ENCODE measurements at places on chromosomes 5 and 9.

- DNase-seq: no peak
Observed at GRCh38 chr9:126240835-126241234, 85.8 kb upstream of the MVB12B start.

DNA sequence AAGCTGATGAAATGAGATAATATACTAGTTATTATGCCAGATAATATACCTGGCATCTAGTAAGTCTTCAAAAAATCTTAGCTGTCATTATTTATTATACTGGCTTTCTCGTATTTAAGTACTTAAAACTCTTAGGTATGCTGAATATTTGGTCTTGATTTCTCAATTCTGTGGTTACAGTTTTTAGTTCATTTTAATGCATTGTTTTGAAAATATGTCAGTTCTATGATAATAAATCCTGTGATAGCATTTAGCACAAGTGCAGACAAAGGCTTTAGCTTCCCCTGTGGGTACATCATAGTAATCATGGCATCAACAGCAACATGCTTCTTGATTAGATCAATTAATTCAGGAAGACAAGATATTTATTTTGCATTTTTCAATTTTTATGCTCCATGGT is 133.0 kb downstream of the SMC2 start:
- DNase-seq: no peak

GRCh38 chr9:120398286-120398685 is 181.7 kb downstream of the CDK5RAP2 start:
- DNase-seq: no peak

DNA sequence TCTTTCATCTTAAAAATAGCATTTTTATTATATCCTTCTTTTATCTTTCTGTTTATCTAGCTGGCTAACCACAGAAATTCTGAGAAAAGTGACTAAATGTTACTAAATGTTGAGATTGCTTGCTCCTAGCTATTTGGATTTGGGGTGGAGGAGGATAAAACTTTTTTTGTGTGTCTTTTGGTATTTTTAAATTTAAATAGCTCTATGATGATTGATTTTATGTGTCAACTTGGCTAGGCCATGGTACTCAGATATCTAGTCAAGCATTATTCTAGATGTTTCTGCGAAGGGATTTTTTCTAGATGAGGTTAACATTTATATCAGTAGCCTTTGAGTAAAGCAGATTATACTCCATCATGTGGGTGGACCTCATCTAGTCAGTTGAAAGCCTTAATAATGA is 75.0 kb downstream of the GCNT1 start:
- DNase-seq: no peak

- no peak for DNase-seq
Observed at GRCh38 chr5:31574772-31575171, 42.7 kb downstream of the C5orf22 start.

DNA sequence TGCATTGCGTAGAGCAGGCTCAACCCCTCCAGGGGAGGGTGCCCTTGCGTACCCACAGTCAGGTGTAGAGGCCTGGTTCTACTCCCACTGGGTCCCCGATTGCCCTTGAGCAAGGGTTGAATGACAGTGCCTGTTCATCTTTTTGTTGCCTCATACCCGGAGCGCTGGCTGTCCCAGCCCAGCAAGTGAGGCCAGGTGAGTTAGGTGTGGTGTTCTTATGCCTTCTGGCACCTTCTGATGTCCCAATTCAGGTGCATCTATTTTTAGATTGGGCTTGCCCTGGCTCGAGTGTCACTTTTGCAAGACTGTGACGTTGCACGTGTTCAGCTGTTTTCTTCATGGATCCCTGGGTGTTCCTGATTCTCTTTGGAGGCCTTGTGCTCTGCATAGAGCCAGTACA is 257.8 kb downstream of the GOLPH3 start:
- DNase-seq: no peak

DNA sequence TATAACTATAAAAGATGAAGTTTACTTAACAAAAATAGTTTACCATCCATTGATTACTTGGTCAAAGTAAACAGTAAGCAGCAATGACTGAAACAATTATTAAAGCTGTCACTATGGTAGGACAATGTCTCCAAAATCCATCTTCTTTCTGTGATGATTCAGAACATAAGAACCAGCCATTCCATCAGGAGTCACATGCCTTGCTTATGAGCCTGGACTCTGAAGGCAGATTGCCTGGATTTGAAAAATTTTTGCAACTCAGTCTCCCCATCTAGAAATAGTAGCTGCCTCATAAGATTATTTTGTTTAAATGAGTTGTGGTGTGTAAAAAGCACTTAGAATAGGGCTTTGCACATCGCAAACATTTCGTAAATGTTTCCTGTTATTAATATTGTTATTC is 136.2 kb downstream of the LIFR start:
- DNase-seq: no peak

GRCh38 chr5:98398465-98398864 is 375.0 kb upstream of the RGMB start:
- DNase-seq: peak; percentile 28

- DNase-seq: no peak
Observed at GRCh38 chr9:131227959-131228460, 48.3 kb downstream of the FAM78A start.

DNA sequence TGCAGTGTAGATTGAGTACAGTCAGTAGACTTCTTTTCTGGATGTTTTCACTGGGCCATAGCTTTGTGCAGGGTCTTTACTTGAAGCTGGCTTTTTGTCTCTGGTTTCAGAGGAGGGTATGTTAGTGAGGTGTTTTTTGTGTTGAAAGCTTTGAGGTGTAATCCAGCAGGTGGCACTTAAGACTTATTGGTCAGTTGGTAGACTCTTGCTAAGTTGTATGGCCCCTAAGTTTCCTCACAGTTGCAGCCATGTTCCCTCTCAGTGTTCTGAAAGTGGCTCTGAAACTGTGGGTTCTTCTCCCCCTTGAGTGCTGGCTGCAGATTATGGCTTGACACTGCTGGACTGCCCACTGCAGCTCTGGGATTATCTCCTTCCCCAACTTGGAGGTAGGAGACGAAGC is 55.7 kb upstream of the SLC44A1 start:
- no peak for DNase-seq

GRCh38 chr9:93060746-93061259 is 2.3 kb downstream of the SUSD3 start:
- DNase-seq: no peak

- DNase-seq: no peak
Observed at GRCh38 chr5:102991802-102992201, 128.1 kb downstream of the GIN1 start.

GRCh38 chr5:134449167-134449566 is 37.5 kb upstream of the CDKN2AIPNL start:
- no peak for DNase-seq

DNA sequence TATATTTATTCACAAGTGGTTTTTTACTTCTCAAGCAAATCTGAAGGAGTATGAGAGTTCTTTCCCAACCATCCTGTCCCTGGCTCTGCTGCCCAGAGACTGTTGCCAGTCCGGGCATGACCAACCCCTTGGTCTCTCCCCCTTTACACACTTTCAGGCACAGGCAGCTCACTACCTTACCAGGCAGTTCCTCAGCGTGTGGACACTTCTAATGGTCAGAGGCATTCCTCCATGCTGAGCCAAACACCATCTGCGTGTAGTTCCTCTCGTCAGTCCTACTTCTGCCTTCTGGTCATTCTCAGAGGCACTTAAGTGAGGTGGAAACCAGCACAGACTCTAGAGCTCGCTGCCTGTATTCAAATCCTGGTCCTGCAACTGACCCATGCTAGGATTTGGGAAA is 56.1 kb downstream of the TSTD2 start:
- no peak for DNase-seq

DNA sequence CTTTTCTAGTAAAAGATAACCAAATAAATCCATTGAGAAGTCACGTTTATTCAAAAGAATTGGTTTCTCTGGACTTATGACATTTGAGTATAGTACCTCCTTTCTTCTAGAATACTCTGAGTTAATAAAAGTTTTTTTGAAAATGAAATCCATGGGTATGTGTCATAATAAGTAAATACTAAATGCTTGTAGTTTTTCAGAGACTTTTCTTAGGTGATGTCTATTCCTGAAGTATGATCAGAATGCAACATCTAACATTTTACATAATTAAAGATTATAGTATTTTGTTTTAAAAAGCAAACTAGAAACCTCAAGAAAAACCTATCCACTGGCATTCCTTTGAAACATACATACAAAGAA is 63.2 kb downstream of the NFIB start:
- DNase-seq: no peak

- no peak for DNase-seq
Observed at GRCh38 chr5:79962575-79963222, 28.4 kb downstream of the MTX3 start.

DNA sequence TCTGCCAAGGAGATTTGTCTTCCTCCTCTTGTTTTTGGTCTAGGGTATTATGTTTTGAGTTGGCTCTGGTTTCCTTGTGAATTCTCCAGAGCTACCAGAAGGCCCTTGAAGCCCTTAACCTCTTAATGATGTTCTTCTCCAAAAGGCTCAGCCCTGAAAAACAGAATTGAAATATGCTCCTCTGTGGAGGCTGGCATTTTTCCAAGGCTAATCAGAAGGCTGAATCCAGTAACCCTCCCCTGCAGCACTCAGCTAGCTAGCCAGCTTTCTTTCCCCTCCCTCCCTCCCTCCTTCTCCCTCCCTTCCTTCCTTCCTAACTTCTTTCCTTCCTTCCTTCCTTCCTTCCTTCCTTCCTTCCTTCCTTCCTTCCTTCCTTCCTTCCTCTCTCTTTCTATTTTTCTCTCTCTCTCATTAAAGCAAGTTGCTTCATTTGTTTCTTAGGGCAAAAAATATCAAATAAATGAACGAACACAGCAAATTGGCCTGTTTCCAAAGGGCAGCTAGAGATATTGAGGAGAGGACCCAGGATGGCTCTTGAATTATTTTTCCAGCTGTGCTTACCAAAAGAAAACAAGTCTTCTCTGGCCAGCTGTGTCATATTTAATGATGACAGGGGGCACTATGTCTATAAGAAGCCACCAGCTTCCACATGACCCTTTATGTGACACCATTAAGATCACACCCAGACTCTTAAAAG is 38.7 kb downstream of the JAKMIP2 start:
- DNase-seq: no peak

GRCh38 chr5:154677921-154678320 is 77.3 kb upstream of the LARP1 start:
- DNase-seq: peak; percentile 50

GRCh38 chr9:71357346-71357745 is 235.9 kb upstream of the TRPM3 start:
- DNase-seq: no peak

DNA sequence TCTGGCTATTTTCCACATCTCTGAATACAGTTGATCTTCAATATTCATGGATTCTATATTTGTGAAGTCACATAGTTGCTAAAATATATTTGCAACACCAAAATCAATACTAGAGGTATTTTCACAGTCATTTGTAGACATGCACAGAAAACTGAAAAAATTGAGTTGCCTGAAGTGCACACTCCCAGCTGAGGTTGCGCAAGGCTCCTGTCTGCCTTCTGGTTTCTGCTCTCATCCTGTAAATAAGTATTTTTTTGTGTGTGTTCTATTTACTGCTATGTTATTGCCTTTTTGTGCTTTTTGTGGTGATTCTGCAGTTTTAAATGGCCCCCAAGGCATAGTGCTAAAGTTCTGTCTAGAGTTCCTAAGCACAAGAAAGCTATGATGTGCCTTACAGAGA is 371.1 kb upstream of the GRAMD2B start:
- no peak for DNase-seq

GRCh38 chr9:130244548-130245165 is 20.9 kb upstream of the HMCN2 start:
- DNase-seq: no peak

DNA sequence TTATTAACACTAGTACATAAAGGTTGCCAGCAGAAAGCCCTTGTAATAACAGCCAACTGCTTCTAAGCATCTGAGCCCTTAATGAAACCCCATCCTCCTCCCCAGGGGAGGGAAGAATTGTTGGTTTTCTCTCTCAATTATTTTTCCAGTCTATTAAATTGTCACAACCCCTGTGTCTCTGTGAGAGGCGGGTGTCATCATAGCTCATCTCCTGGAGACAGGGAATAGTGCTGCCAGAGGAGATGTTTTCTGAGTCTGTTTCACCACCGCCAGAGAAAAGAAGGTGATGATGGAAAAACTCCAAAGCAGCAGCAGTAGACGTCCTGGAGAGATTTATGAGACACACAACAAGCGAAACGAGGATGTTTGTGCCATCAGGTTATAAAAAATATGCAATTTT is 271.1 kb upstream of the NMUR2 start:
- peak; percentile 22 for DNase-seq

- DNase-seq: no peak
Observed at GRCh38 chr9:133225171-133226011, 16.3 kb upstream of the OBP2B start.

DNA sequence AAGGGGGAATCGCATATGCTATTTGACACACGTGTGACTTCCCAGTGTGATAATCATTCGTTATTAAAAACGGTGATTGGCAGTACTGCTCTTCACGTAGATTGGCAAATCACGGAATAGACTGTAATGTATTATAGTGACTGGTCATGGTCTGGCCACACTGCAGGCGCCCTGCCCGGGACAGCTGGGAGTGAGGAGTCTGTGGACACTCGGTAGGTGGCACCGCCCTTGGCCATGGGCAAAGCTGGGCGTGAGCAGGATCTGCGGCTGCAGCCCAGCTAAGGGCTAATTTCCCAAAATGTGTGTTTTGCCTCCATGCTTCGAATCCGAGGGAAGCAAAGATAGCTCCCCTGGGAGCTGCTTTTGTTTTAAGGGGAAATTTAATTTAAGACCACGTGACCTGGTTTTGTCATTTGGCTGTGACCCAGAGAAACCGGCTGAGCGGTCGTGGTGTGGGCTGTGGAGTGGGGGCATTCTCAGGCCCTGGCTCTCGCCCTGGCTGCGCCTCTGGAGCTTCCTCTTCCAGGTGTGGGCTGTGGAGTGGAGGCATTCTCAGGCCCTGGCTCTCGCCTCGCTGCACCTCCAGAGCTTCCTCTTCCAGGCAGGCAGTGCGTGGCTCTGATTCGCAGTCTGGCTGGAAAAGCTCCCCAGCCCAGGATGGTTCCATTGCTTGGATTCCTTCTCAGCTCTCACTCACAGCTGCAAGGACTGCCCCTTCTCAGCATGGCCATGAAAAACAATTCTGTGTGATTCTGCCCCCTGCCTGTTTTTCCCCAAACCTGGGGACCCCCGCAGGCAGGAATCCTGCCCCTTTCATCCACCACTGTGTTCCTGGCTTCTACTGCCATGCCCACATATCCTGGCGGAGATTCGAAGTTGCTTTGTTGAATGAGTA is 131.1 kb downstream of the OLFM1 start:
- DNase-seq: no peak

DNA sequence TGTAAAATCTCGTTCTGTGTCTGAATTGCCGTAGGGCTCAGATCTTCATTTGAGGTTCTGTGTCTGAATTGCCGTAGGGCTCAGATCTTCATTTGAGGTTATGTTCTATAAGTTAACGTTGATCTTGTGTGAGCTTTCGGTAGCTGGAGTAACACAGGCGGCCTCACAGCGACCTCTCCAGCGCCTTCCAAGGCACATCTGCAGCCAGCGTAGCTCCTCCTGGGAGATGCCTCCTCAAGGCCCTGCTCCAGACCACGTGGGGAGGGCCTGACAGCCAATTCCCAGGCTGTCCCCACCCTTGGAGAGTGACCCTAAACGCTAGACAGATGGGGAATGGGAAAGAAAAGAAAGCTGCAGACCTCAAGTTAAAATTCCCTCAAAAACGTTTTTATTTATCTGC is 8.7 kb upstream of the AHRR start:
- DNase-seq: no peak
